ENCODE measurements at places on chromosomes 16 and 17.

DNA sequence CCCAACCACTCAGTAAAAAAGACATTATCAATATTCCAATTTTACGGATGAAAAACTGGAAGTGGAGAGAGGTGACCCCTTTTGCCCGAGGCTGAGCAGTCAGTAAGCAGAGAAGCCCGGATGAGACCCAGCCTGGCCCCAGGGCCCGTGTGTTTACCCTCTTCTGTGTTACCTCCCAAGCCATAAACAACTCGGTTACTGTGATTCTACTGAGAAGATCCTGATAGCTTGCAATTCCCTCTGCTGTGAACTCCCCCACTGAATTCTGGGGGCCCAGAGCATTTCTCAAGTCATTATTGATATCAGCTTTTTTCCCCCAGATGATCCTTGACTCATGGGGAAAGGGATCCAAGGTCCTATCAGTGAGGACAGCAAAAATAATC lies 482.6 kb upstream of the ERCC4 start:
- no peak for DNase-seq

DNA sequence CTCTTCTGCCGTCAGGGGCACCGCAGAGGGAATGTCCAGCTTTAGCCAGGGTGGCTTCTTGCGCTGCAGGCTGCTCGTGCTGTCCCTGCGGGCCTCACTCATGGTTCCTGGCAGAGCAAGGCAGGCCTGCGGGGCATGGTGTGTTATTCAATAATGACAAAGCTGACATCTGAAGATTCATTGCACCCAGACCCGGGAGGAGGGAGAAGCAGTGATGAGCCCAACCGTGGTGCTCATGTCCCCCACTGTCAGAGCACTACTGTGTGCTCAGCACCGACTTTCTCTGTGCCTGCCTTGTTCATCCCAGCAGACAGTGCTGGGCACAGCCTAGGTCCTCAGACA lies 7.5 kb downstream of the RHBDF1 start:
- DNase-seq: no peak

DNA sequence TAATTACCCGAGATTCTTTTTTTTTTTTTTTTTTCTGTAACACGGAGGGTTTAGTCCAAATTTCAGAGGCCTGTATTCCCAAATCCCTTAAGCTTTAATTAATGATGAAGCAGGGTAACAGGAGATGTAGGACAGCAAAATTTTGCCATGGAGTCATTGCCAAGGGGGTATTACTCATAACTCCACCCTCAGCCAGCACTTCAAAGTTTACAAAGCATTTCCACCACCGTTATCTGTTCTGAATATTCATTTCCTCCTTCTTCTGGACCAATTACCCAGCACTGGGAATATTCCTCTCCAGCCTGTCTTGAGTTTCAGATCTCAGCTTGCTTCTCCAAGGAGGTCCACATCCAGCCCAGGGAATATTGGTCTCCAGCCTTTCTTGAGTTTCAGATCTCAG lies 747.5 kb upstream of the EEF2KMT start:
- DNase-seq: no peak

- no peak for DNase-seq
Observed at GRCh38 chr16:799111-799947, 1.2 kb downstream of the GNG13 start.

DNA sequence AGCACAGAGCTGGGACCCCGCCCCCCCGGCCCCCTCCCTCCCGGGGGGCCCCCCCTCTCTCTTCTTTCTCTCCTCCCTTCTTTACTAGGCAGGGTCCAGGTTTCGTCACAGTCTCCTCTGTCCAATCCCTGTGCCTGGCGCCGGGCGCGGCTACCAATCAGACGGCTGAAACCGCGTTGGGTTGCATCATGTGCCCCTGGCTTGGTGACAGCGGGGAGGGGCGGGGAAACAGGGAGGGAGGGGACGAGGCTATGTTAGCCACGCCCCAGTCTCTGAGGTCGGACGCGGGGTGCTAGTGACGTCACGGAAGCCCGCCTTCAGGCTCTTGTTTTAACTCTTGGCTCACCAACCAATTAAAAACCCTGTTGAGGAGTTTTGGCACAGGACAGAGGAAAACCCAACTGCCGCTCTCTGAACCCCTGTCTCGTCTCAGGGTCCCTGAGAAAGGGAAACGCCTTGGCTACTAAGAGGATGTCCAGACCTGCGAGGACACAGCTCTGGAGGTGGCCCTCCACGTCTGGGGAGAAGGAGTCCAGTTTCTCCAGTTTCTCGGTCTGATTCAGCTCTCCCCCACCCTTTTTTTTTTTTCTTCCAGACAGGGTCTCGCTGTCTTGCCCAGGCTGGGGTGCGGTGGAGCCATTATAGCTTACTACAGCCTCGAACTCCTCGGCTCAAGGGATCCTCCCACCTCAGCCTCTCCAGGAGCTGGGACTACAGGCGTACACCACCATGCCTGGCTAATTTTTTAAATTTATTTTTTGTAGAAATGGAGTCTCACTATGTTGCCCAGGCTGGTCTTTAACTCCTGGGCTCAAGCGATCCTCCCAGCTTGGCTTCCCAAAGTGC lies 441 bp upstream of the PLEKHH3 start:
- peak; percentile 100 for DNase-seq

DNA sequence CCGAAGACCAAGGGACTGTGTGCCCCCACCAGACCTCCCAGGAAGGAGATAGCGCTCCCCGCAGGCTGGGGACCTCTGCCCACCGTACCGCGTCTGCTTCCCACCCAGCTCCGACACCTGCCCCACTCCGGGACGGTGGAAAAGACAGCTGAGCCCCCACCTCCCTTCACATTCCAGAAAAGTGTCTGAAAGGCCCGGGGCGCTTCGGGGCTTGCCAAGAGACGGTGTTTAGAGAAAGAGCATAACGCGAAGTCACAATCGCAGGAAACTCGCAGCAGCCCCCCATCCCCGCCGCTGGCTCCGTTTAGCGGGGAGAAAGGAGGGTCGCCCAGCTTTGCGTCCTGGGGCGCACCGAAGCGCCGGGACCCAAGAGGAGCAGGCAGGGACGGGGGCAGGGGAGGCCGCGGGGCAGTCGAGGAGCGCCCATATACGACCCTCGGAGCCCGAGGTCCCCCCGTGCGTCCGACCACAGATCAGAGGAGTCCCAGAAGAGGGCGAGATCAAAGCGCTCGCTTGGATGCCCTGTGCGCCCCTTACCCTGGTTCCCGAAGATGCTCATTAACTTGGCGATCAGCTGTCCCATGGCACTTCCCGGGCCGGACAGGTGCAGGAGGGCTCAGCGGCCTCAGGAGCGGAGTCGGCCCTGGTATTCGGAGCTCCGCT lies 652 bp downstream of the ARL5C start:
- no peak for DNase-seq

GRCh38 chr17:82029391-82029790 lies 2.1 kb upstream of the RAC3 start:
- peak; percentile 76 for DNase-seq

DNA sequence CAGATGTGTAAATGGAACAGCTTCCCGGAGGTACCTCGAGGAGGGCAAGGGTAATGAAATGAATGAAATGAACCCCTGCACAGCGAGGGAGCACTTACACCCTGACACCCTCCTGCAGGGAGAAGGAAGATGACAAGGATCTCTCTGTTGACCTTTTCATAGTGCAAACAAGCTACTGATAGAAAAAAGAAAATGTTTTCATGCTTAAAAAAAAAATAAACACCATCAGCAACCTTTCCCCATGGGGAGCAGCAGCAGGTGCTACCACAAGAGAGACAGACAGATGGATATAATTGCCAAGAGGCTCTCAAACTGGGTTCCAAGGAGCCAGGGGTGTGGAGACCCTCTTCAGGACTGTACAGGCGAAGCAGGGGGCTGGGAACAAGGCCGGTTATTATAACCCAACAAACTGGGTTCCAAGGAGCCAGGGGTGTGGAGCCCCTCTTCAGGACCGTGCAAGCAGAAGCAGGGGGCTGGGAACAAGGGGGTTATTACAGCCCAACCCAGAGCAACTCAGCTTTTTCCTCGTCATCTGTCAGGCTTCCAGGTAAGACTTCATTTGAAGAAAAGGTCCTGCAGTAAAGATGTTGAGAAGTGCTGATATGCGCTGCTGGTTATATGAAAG lies 718 bp upstream of the RPH3AL start:
- no peak for DNase-seq

- DNase-seq: no peak
Observed at GRCh38 chr17:2379489-2380225, 21.2 kb downstream of the MNT start.

DNA sequence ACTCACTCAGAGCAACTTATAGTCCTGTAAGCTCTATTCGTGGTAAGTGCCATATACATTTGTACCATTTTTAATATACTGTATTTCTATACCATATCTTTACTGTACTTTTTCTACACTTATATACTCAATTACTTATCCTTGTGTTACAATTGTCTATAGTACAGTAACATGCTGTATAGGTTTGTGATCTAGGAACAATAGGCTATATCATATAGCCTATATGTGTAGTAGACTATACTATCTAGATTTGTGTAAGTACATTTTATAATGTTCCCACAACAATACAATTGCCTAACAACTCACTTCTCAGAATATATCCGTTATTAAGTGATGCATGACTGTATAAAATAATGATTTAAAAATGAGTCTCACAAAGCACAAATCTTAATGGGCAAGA lies 123.3 kb upstream of the NACA2 start:
- no peak for DNase-seq

DNA sequence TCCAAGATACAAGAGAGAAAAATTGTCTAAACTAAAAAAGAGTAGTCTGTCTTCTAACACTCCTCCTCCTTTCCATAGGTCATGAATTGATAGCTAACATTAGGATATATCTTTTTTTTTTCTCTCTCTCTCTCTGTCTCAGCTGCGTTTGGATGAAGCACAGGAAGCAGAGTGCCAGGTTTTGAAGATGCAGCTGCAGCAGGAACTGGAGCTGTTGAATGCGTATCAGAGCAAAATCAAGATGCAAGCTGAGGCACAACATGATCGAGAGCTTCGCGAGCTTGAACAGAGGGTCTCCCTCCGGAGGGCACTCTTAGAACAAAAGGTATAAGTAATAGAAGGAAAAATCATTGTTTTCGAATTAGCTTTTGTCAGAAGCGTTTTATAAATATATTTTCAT lies 32.9 kb downstream of the ABHD15 start:
- no peak for DNase-seq

Measured in Right ventricle myocardium superior (tissue), 1 donor.